Amniotic stem cell (primary cell): ENCODE measurements at places on chromosomes 6 and 20.

- DNase-seq, result no peak
These were observed 106.3 kb downstream of the SESN1 start for GRCh38 chr6:108988296-108988695.

DNA sequence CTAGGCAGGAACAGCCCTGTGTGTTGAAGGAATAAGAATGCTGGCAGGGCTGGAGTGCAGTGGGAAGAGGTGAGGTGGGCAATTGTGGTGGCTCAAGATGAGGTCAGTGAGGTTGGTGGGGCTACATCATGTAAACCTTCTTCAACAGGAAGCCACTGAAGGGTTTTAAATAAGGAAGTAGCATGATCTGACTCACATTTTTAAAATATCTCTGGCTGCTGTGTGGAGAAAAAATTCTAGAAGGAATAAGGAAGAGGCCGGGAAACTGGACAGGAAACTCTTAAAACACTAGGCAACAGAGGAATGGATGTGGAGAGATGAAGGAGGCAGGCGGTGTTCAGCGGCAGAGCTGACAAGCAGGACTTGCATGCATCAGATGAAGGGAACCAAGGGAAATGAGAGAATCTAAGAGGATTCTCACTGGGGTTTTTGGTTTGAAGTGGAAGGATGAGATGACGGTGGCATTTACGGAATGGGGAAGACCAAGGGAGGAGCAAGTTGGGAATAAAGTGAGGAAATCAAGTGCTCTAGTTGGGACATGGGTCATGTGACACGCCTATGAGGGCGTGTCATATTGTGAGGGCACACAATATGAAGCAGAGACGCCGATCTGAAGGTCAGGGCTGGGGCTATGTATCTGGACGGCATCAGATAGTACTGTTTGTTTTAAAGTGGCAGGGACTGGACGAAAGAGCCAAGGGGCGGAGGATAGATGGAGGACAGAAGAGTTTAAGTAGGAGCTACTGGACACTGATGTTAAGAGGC lies 18.2 kb downstream of the TMEM242 start:
- DNase-seq, result no peak

DNA sequence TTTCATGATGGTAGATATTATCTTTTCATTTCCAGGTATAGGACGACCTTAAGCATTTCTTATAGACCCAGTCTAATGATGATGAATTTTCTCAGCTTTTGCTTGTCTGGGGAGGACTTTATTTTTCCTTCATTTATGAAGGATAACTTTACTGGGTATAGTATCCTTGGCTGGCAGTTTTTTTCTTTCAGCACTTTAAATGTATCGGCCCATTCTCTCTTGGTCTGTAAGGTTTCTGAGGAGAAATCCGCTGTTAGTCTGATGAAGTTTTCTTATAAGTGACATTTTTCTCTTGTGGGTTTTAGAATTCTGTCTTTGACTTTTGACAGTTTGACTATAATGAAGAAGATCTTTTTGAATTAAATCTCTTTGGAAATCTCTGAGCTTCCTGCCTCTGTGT lies 144.7 kb upstream of the SLC22A23 start:
- no peak for DNase-seq

DNA sequence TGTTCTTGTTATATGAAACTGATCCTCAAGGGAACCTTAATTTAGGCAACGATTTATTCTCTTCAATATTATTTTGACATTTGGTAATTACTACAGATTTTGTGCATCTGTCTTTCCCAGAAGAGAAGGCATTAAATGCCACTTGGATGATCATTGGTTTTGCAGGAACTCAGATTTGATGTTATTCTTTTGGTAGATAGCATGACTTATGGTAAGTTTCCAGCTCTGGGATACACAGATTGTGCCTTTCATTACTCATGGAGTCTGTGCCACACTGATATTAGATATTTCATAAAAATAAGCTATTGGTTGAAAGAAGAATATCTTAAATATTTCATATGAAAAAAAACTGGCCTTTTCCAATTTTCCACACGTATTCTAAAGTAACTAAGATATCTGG lies 120.1 kb downstream of the AIG1 start:
- DNase-seq, result no peak

- DNase-seq, result no peak
These were observed 31.1 kb upstream of the ENPP4 start for GRCh38 chr6:46098678-46099077.

- no peak for DNase-seq
These were observed 43.3 kb downstream of the IRAK1BP1 start for GRCh38 chr6:78910591-78911171.

DNA sequence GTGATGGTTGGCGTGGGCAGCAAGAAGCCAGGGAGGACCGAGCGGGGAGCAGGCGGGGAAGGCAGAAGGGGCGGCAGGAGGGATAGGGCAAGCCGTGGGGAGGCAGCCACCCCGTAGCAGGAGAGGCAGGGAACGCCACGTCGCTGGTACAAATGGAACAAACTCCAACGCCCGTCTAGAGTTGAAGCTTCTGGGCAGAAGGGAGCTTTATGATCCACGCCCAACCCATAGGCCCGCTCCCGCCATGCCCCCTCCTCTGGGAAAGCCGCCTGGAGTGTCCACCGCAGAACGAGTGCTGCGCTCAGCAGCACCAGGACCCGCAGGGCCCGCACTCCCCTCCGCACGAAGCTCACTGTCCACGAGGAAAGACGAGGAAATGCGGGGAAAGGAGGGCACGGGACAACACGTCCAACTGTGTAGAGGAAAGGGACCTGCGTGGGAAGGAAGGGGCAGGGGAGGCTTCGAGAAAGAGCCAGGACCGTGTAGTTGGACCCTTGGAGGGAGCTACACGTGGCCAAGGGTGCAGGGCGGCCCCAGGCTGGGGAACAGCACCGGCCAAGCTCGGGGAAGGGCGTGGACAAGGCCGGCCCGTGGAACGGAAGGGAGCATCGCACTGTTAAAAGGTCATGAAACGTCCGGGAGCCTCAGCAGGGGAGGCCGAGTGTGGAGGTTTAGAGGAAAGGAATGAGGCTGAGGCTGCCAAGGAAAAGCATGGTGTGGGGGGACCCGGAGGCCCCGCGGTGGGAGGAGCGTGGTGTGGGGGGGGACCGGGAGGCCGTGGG lies 204.0 kb downstream of the DLL1 start:
- DNase-seq, result no peak

DNA sequence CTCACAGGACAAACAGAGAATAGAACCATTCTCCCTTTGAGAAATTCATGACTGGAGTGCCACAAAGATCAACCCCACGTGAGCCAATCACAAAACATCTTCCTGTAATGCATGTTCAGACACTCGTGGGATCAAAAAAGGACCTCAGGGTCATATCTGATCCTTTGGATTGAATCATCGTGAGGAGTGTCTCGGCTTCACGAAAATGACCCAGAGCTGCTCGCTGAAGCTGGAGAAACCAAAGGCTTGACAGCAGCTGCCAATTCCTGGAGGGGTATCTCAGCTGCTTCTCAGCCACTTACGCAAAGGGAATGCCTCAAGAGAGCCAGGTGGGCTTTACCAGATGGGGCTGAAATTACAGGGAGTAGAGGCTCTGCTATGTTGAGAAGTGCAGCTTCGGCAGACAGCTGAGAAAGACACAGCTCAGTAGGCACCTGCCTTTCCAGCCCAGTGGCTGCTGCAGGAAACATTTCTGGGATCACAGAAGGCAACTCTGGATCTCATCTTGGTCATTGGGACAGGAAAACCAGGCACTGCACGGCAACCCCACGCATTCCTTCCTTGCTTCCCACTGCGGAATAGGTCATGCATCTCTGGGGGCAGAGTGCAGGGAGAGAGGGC lies 813.1 kb downstream of the KIF16B start:
- no peak for DNase-seq

GRCh38 chr20:32709632-32710121 lies 33.6 kb downstream of the COMMD7 start:
- DNase-seq, result no peak

- no peak for DNase-seq
These were observed 130.5 kb downstream of the HFE start for GRCh38 chr6:26217714-26218075.

DNA sequence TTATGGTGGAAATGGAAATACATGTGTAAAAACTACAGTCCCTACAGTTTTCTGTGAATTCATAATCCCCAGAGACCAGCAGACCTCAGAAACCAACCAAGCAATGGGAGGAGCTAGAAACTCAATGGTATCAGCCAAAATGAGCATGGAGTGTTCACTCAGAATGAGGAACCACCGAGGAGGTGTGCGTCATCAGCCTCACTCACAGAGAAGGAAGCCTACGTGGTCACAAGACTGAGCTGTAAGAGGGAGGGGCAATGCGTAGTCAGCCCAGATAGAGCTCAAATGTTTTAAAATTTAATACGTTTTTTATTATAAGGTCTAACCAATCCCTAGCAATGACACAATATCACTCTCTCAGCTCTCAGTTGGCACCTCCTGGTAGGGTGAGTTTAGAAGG lies 17.4 kb downstream of the MYLK4 start:
- no peak for DNase-seq

GRCh38 chr6:161169696-161170095 lies 104.2 kb downstream of the AGPAT4 start:
- no peak for DNase-seq

DNA sequence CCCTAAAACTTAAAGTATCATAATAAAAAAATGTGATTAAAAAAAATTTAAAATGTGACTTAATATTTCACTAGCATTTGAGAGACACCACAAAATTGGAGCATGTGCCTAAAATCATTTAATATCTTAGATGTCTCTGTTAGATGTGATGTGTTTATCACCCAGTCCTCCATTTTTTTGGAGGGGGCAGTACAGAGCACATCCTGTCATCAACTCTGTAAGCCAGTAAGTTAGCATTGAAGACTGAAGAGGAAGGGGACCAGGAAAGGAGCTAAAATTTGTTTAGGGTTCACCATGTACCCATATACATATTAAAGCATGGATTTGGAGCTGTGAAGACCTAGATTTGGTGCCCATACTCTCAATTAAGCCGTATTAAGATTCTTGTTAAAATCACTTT lies 30.7 kb upstream of the ADIG start:
- DNase-seq, result no peak

DNA sequence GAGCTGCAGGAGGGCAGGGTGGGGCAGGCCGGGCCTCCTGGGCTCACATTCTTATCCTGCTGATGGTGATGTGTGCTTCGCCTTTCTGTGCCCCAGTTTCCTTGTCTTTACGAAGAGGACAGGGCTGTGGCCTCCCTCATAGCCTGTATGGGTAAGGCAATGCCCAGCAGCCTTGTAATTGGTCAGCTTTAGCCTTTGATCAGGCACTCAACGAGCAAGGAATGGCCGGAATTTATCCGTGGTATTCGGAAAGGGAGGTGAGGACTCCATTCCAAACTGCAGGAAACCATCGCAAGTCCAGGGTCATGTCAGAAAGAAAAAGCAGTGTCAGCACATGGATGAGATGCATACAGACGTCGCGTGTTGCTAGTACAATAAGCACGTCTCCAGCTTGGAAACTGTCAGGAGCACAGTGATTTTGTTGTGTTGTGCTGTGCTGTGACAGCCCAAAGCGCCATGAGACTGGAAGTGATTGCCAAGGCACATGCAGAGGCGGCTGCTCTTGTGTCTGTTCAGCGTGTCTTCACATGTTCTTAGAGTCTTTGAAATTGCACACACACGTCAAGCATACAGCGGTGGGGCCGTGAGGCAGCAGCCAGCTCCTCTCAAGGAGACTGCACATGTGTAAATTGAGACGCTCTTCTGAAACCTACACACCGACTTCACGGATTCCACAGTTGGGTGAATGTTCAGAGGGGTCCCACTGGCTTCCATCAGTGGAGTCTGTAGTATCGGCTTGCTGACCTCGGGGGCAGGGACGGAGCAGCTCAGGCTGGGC lies 6.2 kb downstream of the SS18L1 start:
- no peak for DNase-seq

GRCh38 chr6:137522198-137522798 lies 28.1 kb upstream of the OLIG3 start:
- no peak for DNase-seq

DNA sequence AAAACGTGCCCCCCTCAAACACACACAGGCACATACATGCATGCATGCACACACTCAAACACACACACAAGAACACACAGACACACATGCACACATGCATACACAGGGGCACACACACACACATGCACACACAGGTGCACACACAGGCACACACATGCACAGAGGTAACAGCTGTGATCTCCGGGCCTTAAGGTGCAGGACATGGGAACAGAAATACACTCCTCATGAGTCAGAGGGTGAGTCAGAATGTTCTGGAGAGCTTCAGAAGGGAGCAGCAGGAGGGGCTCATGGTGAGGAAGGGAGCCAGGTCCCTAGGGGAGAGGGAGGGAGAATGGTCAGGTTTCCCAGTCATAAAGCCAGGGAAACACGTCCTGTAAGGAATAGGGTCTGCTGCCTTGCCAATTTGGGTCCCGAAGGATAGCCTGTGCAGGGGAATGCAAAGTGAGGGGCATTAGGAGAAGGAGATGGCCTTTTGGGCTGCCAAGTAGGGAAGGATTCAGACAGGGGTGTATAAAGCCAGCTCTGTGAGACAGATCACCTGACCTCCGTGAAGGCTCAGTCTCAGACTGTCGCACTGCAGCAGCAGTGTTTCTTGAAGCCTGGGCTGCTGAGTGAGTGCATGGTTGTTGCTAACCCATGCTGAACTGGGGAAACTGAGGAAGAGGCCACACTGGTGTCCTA lies 123.9 kb downstream of the MAFB start:
- no peak for DNase-seq

- DNase-seq, result no peak
These were observed 6.0 kb downstream of the PNLDC1 start for GRCh38 chr6:159806021-159806458.

- DNase-seq, result no peak
These were observed 24.3 kb upstream of the ADGRF1 start for GRCh38 chr6:47066418-47066817.

DNA sequence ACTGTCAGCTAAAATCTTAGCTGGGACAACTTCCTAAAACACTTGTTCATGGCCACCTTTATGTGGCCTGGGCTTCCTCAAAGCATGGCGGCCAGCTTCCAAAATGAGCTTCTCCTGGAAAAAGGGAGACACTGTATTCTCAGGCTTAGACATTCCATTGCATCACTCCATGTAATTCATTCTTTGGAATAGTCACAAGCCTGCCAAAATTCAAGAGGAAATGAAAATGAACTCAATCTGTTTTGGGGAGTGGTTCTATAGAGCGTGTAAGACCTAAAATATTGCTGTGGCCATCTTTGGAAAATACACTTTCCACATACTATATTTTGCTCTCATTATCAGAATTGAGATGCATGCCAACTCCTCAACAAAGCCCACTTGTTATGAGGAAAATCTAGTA lies 687.0 kb downstream of the KIF16B start:
- no peak for DNase-seq

GRCh38 chr6:18087396-18088165 lies 34.9 kb downstream of the NHLRC1 start:
- no peak for DNase-seq

DNA sequence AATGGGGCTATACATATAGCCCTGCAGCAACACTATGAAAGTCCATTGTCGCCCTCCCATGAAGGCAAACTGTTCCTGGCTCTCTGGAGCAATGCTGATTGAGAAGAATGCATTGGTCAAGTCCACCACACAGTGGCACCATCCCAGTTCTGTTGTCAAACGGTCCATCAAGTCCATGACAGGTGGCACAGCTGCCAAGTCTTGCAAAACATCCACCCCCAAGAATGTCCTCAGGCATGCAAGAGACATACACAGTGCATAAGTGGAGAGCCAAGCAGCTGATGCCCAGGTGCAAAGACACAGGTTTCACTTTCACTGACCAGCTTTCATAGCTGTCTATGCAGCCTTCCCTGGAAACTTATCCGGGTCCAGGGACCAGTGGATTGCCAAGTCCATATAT lies 17.5 kb downstream of the ZNF391 start:
- no peak for DNase-seq
